ENCODE measurements at places on chromosomes 1 and 21. TPM values are rescaled to one million over a fixed set of nuclear protein-coding genes. Genes with fewer than 3 reads are reported as not detected.

DNA sequence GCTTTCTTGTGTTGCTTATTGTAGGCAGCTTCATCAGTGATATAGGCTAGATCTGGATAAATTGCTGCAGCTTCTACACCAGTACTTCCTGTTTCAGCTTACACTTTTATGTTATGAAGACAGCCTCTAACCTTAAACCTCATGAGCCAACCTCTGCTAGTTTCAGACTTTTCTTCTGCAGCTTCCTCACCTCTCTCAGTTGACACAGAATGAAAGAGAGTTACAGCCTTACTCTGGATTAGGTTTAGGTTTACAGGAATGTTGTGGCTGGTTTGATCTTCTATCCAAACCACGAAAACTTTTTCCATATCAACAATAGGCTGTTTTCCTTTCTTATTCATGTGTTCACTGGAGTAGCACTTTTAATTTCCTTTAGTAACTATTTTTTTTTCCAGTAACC lies 76.9 kb upstream of the RNPC3 start:
- no peak for DNase-seq

Gene CSF3R
- 6.5 TPM for total RNA-seq

Gene NRAS
- total RNA-seq = 5.9 TPM

DNA sequence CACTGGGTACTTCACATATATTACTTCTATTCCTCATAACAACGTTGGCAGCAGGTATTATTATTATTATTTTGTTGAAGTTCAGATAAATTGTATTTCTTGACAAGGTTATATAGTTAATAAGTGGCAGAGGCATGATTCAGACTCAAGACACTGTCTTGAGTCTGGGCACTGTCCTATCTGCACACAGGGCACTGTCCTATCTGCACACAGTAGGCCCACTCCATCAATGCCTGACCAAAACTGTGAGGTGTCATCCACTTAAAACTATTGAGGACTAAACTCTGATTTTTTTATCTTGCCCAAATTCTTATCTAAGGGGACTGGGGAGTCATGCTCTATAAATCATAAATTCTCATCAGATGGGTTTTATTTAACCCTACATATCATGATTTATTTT lies 23.8 kb upstream of the IER5 start:
- DNase-seq = no peak

DNA sequence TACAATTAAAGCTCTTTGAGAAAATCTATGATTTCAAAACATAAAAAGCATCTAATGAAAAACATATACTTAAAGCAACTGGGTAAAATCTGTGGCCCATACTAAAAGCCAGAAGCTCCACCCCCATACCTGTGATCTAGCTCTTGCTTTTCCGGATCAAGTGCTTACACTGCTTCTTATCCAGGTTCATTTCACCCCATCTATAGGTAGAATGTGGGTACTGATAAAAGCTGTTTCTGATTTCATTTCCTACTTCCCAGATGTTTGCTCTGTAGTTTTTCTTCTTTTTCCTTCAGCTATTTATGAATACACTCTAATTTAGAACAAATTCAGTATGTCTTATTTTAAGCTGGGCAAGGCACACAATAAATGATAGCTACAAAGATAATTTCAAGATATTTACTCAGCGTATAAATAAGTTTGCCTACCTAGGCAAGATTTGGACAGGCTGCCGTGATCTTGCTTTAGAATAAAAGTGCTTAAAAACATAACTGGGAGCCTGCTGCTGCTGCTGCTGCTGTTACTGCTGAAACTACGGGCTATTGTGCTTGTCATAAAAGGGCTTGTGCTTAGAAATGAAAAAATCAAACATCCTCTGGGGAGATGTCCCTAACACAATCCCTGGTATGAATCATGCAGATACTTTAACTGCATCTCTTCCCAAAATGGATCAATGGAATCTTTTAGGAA lies 2.1 kb downstream of the SIPA1L2 start:
- DNase-seq = no peak

Gene KCND3
- total RNA-seq = 1.7 TPM

- DNase-seq = no peak
These were observed 6.8 kb upstream of the PLCH2 start for GRCh38 chr1:2469103-2469940.

GRCh38 chr1:185603158-185603557 lies 131.0 kb upstream of the HMCN1 start:
- no peak for DNase-seq

Gene PDC
- total RNA-seq = not detected

Gene HAO2
- total RNA-seq = not detected

Gene TRIM58
- 0.14 TPM for total RNA-seq

GRCh38 chr1:244833734-244834542 lies 1.5 kb upstream of the COX20 start:
- peak; percentile 55 for DNase-seq

Gene ZNF593OS
- 2.2 TPM for total RNA-seq

Gene F13B
- not detected for total RNA-seq

Gene FBLIM1
- 11.3 TPM for total RNA-seq

Gene EXO1
- not detected for total RNA-seq

Gene HEYL
- total RNA-seq = 6.8 TPM

Gene GMEB1
- 8.4 TPM for total RNA-seq

- DNase-seq = no peak
These were observed 59.9 kb upstream of the CNN3 start for GRCh38 chr1:94986783-94987182.

DNA sequence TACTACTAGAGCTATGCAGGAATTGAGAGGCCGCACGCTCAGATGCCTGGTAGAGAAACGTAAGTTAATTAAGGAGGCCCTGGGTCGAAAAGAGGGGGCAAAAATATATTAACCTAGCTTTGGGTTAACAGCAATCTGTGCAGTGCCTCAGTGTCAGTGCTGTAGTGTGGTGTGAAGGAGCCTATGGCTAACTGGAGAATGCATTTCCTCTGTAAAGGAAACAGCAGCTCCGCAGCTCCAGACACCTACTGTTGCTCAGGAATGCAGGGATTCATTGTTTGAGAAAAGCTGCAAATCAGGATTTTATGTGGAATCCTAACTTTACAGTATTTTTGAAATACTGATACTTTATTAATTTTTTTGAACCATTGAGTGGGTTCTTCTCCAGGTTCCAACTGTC lies 18.4 kb downstream of the VANGL1 start:
- no peak for DNase-seq

Gene MRPL9
- 63.5 TPM for total RNA-seq

- DNase-seq = no peak
These were observed 502.7 kb downstream of the NUF2 start for GRCh38 chr1:163824490-163824889.

Gene TMPRSS15
- not detected for total RNA-seq

Gene UMODL1
- total RNA-seq = not detected

Gene CFAP74
- not detected for total RNA-seq

DNA sequence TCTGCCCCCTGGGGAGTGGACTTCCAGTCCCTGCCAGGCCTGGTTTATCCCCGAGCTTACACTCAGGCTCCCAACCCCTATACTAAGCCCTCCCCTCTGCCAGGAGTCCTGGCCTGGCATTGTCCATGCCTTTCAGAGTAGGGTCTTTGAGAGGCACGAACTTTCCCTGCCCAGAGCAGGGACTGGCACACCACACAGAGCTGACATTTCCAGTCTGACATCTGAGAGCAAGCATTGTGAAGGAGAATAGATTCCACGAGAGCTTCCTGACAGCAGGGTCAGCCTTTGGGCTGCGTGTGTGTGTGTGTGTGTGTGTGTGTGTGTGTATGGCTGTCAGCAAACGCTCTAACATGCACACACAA lies 59.5 kb upstream of the LAPTM5 start:
- DNase-seq = no peak

Gene SLC22A15
- total RNA-seq = 0.50 TPM

Gene TBX15
- 62.5 TPM for total RNA-seq

Gene NUP210L
- 0.32 TPM for total RNA-seq

DNA sequence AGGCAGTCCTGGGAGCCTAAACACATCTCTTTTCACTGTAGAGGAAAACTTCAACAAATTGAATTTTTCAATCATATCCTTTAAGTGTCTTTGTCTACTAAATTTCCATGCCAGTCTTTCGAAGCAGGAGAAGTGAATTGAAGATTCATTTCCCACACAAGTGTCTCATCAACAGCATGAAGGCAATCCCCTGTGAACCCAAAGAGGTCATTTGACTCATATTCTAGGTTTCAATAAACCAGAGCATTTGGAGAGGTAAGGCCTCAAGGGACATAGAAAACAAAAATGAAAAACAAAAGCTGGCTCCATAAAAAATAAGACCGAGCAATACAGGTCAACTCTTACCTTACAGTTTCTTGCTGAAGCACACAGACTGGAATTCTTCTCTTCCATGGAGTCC lies 94.1 kb upstream of the ATP1B1 start:
- no peak for DNase-seq

Gene PCSK9
- not detected for total RNA-seq

DNA sequence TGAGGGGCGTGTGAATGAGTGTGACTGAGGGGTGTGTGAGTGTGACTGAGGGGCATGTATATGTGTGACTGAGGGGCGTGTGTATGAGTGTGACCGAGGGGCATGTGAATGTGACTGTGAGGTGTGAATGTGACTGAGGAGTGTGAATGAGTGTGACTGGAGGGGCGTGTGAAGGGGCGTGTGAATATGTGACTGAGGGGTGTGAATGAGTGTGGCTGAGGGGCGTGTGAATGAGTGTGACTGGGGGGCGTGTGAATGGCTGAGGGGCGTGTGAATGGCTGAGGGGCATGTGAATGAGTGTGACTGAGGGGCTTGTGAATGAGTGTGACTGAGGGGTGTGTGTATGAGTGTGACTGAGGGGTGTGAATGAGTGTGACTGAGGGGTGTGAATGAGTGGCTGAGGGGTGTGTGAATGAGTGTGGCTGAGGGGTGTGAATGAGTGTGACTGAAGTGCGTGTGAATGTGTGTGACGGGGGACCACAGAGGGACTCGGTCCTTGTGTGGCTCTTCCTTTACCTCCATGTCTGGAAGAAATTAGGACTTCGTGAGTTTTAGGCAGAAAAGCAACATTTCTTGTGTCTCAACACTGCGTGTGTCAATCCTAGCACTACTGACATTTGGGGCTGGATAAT lies 105.8 kb downstream of the GLIS1 start:
- no peak for DNase-seq

DNA sequence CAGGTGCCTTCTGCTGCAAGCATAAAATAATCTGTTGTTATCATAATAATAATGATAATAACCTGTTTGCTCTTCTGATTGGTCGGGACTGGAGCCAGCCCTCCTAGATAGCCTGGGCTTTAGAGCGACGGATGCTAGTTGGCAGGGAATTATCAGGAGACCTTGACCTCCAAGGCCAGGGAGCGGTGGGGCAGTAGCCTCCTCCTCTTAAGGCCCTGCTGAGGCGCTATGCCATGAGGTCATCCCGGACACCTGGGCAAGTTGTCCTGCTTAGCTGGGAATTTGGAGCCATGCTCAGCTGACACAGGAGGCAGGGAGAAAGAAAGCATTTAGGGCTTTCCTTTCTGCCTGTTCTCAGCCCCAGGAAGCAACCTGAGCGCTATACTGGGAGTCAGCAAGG lies 15.6 kb downstream of the C1orf115 start:
- DNase-seq = no peak

Gene ADAM30
- total RNA-seq = not detected

Gene FCER1A
- total RNA-seq = 0.71 TPM

Gene HSD3B2
- not detected for total RNA-seq

Gene AMY2A
- not detected for total RNA-seq

Gene NCF2
- total RNA-seq = 4.3 TPM

GRCh38 chr1:172761581-172762486 lies 102.9 kb downstream of the FASLG start:
- DNase-seq = no peak

- DNase-seq = peak; percentile 27
These were observed 47.1 kb downstream of the MYSM1 start for GRCh38 chr1:58652651-58653184.

- no peak for DNase-seq
These were observed 8.9 kb downstream of the LSS start for GRCh38 chr21:46219591-46220239.

DNA sequence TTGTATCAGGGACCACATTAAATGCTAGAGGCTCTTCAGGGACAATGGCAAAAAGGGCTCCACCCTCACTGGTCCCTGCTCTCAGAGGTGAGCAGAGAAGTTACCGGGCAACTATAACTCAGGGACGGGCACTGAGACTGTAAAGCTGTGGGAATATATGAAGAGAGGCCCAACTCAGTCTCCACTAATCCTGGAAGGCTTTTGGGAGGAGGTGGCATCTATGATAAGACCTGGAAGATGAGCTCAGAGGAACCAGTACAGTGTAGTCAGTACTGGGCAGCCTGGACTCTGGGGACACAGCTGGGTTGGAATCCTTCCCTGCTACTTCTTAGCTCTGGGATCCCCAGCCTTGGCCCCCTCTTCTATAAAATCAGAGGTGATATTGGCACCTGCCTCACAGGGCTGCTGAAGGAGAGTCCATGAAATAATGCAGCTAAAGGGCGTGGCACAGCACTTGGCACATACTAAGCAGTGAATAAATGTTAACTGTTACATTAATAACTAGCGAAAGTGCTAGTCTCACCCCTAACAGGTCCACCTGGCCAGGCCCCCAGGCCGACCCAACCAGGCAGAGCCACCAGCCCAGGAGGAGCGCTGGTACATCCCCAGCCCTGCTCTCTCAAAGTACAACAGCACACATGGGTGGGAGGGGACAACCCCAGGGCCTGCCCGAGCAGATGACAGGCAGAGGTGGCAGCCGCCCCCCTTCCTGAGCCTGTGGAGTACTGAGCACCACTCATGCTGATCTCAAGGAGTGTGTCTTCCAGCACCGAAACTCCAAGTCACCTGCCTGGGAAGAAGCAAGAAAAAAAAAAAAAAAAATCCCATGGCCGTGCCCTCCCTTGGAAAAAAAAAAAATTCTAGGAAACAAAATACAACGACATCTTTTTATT lies 62.7 kb downstream of the CASZ1 start:
- no peak for DNase-seq
